ENCODE measurements at places on chromosomes 13 and 19.
A peak's percentile ranks its signal among the peaks of the same experiment; 100 is the strongest.

- DNase-seq = peak; percentile 29
These were observed 15.1 kb downstream of the CCDC97 start for GRCh38 chr19:41324921-41325639.

GRCh38 chr13:83940742-83941141 lies 58.5 kb upstream of the SLITRK1 start:
- no peak for DNase-seq

DNA sequence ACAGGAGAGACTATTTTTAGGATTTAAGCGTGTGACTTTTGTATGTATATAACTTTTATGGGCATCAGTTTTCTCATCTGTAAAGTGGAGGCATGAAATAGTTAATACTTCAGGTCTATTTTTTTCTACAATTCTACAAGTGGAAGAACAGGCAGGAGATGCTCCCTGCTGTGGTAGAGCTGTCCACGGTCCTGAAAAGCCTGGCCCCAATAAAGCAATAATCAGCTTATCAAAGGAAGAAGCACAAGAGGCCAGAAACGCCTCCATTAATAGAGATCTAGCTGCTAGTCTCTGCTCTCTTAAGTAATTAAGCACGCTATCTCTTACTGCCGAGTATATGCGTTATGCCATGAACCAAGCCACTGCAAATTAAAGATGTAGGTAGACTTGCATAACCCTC lies 28.0 kb upstream of the WASF3 start:
- DNase-seq = no peak

GRCh38 chr13:95354680-95355487 lies 53.6 kb upstream of the ABCC4 start:
- no peak for DNase-seq

GRCh38 chr19:7544626-7545025 lies 9.1 kb downstream of the PNPLA6 start:
- DNase-seq = no peak

All from CD4-positive, alpha-beta T cell treated with Interleukin-10 for 1 hour (primary cell).